ENCODE measurements at places on chromosomes 16 and 17.

GRCh38 chr17:39969375-39969774, 6.6 kb downstream of the GSDMA start:
- no peak for DNase-seq

- no peak for DNase-seq
Measured at GRCh38 chr16:72015124-72015523, 6.6 kb downstream of the DHODH start.

DNA sequence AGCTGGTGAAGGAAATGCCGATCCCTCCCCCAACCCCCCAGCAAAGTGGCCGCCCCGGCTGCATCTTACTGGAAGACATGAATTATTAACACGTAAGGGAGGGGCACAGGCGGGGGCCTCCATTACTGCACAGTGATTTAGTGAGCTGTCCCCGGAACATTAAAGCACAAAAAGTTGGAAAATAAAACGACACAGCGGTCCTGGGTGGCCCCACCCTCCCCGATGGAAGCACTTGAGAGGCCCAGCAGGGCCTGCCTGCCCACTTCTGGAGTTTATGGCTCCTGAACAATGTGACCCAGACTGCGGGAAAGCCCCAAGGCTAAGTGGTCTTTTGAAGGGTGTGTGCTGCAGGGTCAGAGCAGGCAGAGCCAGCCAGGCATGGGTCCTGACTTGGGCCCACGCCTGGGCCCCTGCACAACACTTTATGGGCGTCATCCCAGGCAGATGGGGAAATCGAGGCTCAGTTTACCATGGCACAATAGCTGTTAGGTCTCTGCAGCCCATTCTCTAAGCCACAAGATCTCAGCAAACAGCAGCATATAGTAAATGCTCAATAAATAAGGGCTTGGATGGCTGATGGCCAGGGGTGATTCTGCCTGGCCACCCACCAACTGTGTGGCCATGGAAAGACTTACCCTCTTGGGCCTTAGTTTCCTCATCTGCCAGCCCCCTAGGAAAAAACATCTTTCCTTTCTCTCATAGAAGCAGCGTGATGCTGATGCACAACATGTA, 22.8 kb downstream of the CCDC102A start:
- no peak for DNase-seq

GRCh38 chr17:9575381-9576101, at the start of gene STX8:
Gene STX8 (minus strand): TSS chr17:9575820. CDS start chr17:9575808, 12 bp downstream.
- DNase-seq, result peak; percentile 21

- no peak for DNase-seq
Measured at GRCh38 chr16:89581045-89581695, 5.6 kb downstream of the CPNE7 start.

GRCh38 chr17:64499805-64500486, 3.1 kb upstream of the POLG2 start:
- DNase-seq, result no peak

GRCh38 chr17:34252444-34253138, 2.5 kb upstream of the CCL2 start:
- DNase-seq, result no peak

- no peak for DNase-seq
Measured at GRCh38 chr16:54034684-54035083, 251.9 kb downstream of the IRX3 start.

- no peak for DNase-seq
Measured at GRCh38 chr17:62898239-62898864, 67.7 kb upstream of the TANC2 start.

DNA sequence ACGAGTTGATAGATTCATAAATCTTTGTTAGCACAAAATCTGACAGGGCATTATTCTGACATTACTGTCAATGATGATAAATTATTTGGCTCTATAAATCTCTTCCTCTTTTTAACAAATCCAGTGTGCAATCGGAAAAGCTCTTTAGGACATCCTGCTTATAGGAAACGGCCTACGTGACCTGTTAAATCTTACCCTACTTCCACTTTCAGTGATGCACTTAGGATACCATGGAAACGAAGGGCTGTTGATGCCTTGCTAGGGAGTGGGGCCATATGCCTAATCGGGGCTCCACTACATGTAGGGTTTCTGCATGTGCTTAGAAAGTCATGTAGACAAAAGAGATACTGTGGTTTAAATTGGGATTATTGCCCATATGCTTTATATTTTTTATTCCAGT, 27.2 kb downstream of the ZNF594 start:
- DNase-seq, result no peak

DNA sequence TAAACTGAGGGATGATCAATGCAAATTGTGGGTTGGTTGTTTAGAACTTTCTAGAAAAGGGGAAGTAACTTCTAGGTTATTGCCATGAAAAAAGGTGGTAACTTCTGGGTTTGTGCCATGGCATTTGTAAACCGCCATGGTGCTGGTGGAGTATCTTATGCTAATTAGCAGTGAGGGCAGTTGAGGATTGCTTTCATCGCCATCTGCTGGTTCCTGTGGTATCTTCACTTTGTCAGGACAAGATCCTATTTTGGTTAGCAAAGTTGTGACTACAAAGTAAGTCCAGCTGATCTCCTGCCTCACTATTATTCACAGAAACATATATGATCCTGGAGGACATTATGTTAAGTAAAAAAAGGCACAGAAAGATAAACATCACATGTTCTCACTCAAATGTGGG, 1332.3 kb downstream of the CDH11 start:
- no peak for DNase-seq

GRCh38 chr16:81416749-81417148, 27.9 kb upstream of the CMIP start:
- no peak for DNase-seq

DNA sequence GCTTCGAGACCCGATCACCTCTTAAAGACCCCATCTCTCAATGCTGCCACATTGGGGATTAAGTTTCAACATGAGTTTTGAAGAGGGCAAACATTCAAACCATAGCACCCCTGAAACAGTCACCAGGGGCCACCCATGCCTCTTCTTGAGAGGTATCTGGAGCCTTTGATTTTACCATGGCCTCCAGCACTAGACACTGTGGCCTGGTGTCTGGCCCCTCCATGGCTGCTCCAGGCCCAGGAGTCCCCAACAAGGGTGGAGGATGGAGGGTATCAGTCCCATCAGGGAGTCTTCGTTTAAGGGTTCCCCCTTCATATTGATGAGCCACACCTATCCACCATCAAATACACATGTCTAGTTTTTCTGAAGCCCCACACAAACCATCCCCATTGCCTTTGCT, 66.5 kb upstream of the CDH5 start:
- no peak for DNase-seq

- DNase-seq, result no peak
Measured at GRCh38 chr17:4739122-4740024, at the start of the genes CXCL16 and ZMYND15. Gene CXCL16 (minus strand): TSS chr17:4739928. CDS start chr17:4739339, 589 bp downstream. Gene ZMYND15 (plus strand): TSS chr17:4739833. CDS start chr17:4740549, 716 bp downstream.

GRCh38 chr17:55322453-55322985, 57.8 kb downstream of the HLF start:
- DNase-seq, result no peak

DNA sequence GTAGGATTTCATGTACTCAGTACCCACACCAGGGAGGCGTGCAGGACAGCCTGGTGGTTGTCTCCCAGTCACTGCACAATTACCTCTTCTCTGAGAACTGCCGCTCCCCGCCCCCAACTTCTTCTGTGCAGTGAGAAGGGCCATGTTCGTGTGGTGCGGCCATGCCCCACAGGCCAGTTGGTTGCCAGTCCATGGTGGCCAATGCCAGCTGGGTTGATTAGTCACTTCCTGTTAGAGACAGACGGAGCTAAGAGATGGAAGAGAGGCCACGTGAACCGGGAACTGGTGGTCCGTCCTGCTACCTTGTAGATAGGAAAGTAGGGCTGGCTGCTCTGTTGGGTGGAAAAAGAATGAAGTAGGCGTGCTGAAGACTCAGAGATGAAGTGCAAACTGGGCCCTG, 206.5 kb downstream of the ABCC12 start:
- no peak for DNase-seq

DNA sequence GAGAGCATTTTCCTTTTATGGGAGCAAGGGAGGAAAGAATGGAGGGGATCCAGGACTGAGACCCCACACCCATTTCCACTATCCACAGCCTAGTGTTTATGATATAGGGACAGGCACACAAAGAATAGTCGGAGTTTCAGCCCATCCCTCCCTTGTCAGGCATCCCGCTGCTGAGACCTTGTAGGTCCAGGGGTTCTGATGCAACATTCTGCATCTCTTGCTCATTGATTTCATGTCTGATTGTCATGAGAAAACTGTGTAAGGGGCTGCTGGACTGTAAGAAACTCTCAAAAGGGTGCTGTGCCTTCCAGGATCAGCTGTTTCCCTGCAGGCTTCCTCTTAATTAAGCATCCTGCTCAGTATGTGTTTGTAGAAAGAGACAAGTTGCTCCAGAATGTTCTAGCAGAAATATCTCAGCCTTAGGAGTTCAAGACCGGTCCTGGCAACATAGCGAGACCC, 5.3 kb upstream of the POLR3E start:
- no peak for DNase-seq

DNA sequence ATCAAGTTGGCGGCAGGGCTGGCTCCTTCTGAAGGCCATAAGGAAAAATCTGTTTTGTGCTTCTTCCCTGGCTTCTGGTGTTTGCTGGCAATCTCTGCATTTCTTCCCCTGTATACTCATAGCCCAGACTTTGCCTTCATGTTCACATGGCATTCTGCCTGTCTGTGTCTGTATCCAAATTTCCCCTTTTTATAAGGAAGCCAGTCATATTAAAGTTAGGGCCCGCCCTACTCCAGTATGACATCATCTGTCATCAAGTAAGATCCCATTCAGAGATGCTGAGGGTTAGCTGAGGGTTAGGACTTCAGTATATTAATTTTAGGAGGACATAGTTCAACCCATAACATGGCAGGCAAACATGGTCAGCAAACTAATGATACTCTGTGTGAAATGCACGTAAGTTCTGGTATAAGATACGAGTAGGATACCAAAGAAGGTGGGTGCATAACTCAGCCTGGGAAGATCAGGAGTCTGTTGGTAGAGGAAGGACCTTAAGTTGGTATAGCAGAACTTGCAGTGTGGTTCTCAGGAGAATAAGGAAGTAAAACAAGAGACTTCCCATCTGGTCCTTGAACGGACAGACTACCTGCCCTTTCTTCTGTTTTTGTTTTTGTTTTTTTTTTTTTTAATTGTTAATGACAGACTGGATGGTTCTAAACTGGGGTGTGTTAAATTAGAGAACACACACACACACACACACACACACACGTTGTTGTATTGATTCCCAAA, 13.9 kb downstream of the MAP2K6 start:
- no peak for DNase-seq

DNA sequence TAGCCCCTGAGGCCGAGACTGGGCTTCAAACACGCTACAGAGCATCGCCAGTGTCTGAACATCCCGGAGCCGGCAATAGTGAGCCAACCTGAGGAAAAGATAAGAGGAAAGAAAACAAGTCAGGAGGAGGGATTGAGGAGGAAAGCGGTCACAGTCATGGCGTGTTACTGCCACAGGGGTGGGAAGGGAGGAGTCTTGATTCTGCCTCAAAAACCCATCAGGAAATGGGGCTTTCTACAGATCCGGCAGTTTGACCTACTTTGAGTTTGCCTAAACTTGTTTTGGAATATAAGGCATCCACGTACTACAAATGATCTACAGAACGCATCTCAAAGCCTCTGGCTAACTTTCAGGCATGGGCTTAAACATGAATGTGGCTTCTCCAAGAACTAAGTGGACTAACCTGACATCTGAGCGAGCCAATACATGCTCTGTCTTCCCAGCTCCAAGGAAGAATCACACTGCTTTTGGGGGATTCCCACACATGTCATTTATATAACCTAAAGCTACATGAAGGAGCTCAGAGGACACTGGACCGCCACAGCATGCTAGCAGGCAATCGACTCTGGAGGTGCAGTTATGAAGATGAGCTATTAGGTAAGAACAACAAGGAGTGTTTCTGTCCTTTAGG, 96.6 kb downstream of the WDR59 start:
- no peak for DNase-seq

DNA sequence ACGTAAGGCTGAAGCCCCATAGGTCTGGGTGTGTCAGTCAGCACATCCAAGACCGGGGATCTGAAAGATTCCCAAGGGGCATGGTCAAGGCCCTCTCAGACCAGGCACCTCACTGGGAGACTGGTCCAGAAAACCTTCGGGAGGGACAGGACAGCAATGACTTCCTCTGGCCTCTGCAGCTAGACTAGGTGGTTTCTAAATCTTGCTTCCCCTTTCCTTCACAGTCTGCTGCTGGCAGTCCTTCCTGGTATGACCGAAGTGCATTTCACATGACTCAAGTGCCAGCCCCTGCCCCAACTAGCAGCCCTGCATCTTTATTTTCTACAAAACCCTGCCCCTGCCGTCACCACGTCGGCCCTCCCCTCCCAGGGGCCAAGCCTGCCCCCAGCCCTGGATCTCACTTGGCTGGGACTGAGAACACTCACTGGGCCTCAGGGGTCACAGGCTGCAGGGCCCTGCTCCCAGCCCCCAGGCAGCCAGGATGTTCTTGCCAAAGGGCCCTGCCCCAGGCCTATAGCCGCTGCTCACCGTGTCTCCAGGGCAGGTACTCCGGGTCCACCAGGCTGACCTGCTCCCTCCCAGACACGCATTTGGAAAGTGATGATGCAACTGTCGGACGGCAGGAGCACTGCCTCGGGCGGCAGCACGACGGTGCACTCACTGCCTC, 18.3 kb downstream of the POLR3K start:
- DNase-seq, result no peak

DNA sequence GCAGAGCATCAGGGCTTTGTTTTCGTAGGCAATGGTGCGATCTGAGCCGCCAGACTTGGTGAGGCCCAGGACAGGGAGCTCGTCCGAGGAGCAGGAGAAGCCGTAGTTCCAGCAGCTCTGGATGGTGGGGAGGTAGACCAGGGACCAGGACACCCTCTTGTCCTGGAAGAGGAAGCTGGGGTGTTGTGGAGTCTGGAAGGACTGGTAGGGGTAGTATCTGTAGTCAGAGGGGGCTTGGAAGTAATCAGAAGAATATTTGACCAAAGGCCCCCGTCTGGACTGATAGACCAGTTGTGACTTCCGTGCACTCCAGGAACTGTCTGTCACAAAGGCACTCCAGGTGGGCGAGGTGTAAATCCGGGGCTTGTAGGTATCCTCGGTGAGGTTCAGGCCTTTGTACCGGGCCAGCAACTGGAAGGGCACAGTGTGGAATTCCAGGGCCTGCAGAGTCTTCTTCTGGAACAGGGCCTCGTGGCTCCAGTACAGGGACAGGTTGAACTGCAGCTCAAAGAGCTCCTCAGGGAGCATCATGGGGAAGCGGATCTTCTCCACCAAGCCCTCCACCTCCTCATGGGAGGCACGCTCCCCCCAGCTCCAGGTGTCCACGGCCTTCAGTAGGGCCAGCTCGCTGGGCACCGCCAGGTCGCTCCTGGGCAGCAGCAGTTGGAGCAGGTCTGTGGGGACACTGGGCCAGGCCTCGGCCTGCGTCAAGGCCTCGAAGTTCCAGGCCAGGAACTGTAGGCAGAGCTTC, 7.8 kb downstream of the LGALS3BP start:
- DNase-seq, result no peak

GRCh38 chr16:56983211-56983751, 6.1 kb upstream of the NLRC5 start:
- no peak for DNase-seq

All from NCI-H1694 (cell line).